ENCODE measurements at places on chromosomes 12 and 14. TPM values are rescaled to one million over a fixed set of nuclear protein-coding genes. Genes with fewer than 3 reads are reported as not detected.

HOXC6 gene
- 5.3 TPM for total RNA-seq

OVCH1 gene
- total RNA-seq, result not detected

CCDC196 gene
- not detected for total RNA-seq

HIP1R gene
- 15.2 TPM for total RNA-seq

GPRC5A gene
- total RNA-seq, result 449 TPM

IL22 gene
- not detected for total RNA-seq

CFAP54 gene
- 1.2 TPM for total RNA-seq

SIX6 gene
- total RNA-seq, result not detected

RGS6 gene
- total RNA-seq, result not detected

MORN3 gene
- total RNA-seq, result 0.23 TPM

RASSF9 gene
- total RNA-seq, result 0.67 TPM

AKAP6 gene
- 0.51 TPM for total RNA-seq

PTHLH gene
- 29.3 TPM for total RNA-seq

FGF6 gene
- total RNA-seq, result not detected

KLRF1 gene
- total RNA-seq, result not detected

SYNDIG1L gene
- total RNA-seq, result not detected

SLC4A8 gene
- 1.2 TPM for total RNA-seq

KITLG gene
- total RNA-seq, result 12.1 TPM

ZNF385A gene
- 20.3 TPM for total RNA-seq

TMEM119 gene
- 0.09 TPM for total RNA-seq

CLEC12A gene
- not detected for total RNA-seq

IQSEC3 gene
- not detected for total RNA-seq
